ENCODE measurements at places on chromosomes 12 and 14.

DNA sequence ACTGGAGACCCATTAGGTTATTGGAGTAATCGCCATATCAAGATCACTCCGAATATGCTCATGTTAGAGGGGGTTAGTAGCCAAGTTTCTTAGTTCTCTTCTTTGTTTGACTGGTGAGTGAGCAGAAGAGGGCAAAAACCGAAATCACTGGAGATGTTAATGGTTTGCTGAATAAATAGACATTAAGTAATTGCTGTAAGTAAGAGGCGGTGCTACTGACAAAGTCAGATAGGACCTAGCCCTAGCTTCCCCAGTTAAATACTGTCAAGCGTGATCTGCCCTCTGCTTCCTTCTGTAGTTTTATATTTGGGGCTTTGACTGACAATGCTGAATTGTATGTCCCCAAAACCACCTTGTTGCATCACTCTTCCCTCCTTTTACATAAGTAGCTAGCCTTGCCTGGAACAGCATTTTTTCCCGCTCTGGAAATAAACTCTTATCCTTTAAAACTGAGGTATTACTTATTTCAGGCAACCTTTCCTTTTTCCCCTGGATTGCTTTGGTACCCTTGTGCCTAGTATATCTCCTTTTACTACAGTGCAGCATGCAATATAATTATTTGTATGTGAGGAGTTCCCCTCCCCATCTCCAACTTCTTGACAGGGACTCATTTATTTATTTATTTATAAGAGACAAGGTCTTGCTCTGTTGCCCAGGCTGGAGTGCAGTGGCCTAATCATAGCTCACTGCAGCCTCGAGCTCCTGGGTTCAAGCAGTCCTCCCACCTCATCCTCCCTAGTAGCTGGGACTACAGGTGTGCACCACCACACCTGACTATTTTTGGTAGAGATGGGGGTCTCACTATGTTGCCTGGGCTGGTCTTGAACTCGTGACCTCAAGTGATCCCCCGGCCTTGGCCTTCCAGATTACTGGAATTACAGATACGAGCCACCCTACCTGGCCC is 1.4 kb downstream of the SNRPF start:
- DNase-seq: no peak

DNA sequence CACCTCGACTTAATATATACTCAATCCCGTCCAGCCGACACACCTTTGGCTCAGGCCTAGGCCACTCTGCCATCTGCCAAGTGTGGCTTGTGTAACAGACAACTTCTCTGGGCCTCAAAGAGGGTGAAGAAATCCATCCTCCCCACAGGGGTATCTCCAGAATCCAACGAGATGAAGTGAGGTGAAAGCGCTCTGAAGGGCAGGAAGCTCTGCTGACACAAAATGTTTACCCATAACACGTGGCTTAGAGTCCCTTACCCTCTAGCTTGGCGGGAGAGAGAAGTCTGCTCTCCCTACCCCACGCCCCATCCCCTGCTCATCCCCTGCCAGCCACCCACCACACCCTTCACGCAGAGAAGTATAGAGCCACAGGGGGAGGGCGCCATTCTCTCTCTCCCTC is 13.0 kb downstream of the ZBTB39 start:
- DNase-seq: no peak

DNA sequence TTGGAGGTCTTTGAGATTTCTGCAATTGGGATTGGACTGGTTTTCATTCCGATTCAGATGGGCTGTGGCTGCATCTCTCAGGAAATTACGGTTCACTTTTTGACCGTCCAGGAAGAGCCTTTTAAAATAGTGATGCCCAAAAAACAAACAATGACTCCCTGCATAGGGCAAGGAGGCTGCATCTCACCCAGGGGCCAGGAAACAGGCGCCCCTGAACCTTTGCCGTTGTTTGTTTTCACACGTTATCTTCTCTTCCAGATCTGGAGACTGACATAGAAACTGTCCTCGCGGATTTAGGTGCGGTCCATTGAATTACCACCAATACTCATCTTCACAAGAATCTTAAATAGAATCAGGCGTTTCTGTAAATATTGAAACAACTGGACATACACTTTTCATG is 66.0 kb downstream of the FLRT2 start:
- no peak for DNase-seq

DNA sequence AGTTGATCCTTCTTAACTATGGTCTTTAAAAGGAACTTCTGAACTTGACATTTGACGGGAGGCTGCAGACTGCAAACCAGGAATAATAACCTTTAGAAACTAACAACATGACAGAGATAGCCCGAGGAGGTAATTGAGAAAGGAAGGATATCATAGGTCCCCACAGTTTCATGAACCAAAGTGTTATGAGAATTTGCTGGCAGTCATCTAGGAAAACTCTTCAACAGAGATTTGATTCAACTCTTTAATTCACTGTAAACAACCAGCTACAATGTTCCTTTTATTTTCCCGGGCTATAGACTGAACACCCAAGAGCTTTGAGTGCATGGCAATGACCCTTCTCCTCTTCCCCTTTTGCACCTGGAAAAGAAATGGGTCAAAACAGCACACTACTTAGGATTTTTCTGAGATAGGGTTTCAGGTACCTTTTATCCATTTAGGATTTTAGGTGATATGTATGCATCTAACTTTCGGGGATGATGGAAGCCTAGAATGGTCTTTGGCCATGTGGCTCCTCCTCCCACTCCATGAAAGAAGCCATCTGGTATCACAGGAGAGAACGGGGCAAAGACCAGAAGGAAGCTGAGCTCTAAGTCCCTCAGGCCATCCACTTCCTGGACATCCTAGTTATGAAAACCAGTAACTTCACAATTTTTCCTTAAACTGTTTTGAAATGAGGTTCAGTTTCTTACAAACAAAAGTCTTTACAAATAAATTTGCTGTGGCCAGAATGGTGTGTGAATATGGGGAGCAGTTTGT is 23.0 kb downstream of the GLT8D2 start:
- DNase-seq: no peak

GRCh38 chr12:88194868-88195267 is 52.8 kb downstream of the TMTC3 start:
- no peak for DNase-seq

DNA sequence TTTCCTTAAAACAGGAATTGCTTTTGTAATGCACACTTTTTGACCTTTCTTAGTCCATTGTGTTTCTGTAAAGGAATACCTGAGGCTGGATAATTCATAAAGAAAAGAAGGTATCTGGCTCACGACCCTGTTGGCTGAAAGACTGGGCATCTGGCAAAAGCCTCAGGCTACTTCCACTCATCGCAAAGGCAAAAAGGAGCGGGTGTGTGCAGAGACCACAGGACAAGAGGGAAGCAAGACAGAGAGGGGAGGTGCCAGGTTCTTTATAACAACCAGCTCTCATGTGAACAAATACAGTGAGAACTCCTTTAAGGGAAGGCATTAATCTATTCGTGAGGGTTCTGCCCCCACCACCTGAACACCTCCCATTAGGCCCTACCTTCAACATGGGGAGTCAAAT is 182.1 kb downstream of the C12orf50 start:
- no peak for DNase-seq

DNA sequence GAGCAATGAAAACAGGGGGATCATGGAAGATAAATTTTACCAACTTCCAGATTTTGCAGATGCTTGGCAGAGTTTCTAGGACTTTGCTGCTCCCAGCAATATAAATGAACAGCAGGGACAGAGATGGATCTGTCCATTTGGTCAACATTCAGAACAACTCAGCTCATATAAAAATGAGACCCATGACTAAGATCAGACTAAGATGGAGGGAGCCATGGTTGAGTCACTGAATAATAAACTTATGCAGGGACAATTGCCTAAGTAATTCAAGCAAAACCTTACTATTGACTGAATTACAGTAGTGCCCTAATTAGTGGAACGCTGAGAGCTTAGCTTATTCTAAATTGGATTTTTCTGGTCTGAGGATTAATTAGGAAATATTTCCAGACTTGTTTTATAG is 205.1 kb downstream of the SLC5A8 start:
- no peak for DNase-seq

DNA sequence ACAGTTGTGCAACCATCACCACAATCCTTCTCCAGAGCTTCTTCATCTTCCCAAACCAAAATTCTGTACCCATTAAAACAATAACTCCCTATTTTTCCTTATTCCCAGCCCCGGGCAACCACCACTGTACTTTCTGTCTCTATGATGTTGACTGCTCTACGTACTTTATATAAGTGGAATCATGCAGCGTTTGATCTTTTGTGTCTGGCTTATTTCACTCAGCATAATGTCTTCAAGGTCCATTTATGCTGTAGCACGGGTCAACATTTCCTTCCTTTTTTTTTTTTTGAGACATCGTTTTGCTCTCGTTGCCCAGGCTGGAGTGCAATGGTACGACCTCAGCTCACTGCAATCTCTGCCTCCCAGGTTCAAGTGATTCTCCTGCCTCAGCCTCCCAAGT is 162.7 kb upstream of the GSC start:
- no peak for DNase-seq

DNA sequence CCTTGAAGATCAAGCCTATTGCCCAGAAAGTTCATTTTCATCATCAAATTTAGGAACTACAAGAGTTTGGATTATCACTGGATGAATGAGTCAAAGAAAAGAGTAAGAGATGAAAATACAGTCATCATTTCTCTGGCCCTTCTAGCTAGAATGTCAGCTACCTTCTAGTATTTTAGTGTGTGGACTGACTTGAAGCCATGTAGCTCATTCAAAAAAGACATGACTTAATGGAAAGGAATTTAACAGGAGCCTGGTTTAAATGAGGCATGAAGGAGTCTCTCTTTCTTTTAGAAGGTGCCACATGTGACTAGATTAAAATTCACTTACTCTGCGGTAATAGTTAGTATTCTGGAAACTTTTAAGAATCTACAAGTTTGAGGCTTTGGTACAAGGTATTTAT is 7.1 kb downstream of the PTHLH start:
- DNase-seq: no peak

DNA sequence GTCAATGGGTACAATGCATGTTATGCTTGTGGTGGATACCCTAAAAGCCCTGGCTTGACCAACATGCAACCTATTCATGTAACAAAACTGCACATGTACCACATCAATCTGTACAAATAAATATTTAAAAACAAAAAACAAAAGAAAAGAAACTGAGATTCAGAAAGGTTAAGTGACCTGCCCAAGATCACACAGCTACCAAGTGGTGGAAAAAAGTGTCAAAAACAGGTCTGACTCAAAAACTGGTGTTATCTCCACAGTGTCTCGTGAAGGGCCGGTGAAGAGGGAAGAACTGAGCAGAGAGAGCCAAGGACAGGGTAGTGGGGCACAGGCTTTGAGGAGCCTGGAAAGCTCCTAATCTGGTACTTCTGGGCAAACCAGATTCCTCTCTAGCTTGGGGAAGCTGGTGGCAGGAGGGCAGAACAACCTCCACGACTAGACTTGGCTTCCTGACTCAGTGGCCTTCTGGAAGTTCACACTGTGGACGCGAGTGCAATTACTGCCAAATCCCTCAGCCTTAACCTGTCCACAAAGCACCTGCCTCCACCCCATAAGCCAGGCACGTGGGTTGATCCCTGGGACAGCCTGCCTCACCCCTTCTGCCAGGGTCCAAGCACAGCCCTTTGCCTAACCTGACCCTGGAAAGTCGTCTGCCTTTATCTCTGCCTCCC is 15.6 kb downstream of the ZBTB39 start:
- DNase-seq: no peak

DNA sequence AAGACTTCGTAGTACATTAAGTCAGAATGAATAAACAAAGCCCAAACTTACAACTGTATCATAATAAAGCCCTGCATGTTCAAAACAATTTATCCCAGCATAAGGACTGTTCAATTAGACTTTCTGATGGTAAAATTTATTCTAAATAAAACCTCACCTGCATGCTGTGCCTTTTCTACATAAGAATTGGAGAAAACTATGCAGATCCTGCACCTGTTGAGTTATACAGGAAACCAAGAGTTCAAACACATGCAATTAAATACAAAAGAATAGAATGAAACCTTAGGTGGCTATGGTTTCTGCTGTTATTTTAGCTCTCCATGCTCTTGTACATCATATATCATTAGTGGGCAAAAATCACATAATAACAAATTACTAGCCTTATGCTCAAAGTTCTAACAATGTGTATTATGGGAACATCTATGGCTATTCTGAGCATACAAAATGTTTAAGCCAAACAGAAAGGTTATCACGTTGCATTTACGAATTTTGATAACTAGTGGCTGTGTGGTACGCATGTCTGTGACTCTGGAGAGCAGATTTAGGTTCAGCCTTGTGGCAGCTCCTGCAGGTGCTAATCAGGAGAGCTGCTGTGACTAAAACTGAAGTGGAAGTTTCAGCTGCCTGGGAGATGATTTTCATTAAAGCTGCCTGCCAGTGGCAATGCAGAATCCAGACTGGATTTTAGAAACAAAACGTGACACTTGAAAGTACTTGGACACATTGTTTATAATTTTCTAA is 36.1 kb upstream of the LRFN5 start:
- DNase-seq: no peak

Measured in activated naive CD4-positive, alpha-beta T cell (primary cell).